ENCODE measurements at places on chromosomes 3 and 15. TPM values are rescaled to one million over a fixed set of nuclear protein-coding genes. Genes with fewer than 3 reads are reported as not detected.

Gene UPK1B
- 4.8 TPM for total RNA-seq

Gene ADCY5
- 0.14 TPM for total RNA-seq

Gene ISG20
- 8.3 TPM for total RNA-seq

Gene A4GNT
- not detected for total RNA-seq

Gene GALNT15
- total RNA-seq: not detected

Gene C2CD4A
- total RNA-seq: not detected

Gene SGO1
- total RNA-seq: 18.9 TPM

Gene KNL1
- 32.8 TPM for total RNA-seq

Gene CLDN16
- total RNA-seq: not detected

DNA sequence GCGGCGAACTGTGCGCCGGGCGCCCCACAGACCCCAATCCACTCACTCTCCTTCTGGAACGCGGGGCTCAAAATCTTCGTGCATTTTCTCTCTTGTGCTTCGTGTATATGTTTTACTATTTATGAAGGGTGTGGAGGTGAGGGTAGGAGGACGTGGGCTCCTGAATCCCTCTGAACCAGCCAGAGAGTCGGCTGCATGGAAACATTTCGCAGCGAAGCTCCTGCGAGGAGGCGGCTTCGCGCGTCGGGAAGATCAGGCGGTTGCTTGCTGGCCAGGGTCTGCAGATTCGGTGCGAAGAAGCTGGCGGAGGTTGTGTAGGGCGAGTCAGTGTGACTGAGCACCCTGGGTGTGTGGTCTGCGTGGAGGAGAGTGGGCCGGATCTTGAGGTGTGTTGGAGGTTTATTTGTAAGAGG is 1.1 kb downstream of the CNTN4 start:
- DNase-seq: no peak

GRCh38 chr15:58490888-58491473 is 59.2 kb downstream of the LIPC start:
- no peak for DNase-seq

- no peak for DNase-seq
These were observed 9.7 kb downstream of the ATP8B4 start for GRCh38 chr15:50109076-50109987.

DNA sequence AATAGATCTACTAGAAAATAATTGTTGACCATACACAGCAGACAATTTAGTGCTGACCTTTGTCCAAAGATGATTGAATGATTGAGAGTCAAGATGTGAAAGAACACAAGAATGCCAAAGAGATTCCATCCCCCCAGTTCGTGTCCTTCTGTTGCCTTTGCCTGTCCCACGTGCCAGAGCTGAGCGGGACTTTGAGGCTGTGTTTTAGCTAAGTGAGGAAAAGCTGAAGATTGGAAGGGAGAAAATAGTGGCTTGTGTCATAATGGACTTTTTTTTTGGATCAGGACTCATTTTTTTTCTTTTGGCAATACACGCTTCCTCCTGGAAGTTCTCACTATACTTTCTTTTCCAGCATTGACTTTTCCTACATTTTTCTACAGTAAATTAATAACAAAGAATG is 206.6 kb upstream of the MDFIC2 start:
- no peak for DNase-seq

DNA sequence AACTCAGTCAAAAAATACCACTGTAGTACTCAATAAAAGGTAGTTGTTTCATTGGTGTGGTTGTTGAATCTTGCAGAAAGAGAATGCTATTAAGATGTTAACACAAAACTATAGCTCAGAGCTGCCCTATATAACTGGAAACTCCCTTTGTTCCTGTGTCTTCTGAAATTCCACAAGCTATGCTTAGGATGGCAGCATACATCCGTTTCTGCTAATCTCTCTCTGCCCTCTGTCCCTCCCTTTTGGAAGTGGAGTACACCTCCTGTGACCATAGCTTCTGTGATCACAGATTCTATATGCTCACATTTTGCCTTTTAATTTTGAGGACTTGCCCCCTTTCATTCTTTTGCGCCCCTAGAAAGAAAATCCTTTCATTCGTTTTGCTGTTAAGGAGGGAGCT is 33.7 kb downstream of the ARPP21 start:
- DNase-seq: no peak

DNA sequence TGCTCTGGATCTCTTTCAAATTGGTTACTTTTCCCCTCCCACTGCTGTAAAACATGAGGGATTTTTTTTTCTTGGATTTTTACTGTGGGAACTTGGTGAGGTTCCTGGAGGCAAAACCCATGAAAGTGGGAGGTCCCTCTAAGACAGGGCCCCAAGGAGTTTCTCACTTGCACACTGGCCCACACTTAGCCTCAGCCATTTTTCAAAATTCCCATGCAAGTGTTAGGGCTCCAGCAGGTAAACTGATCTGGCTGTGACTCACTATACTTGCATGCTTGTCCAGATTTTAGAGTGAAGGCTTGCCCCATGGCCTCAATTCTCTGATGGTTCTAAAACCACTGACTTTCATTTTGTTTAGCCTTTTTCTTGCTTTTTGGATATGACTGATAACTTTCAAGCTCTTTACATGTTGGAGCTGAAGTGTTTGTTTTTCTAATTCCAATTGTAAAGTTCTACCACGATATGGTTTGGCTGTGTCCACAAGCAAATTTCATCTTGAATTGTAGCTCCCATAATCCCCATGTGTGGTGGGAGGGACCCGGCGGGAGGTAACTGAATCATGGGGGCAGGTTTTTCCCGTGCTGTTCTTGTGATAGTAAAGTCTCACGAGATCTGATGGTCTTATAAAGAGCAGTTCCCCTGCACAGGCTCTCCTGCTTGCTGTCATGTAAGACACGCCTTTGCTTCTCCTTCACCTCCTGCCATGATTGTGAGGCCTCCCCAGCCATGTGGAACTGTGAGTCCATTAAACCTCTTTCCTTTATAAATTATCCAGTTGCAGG is 37.7 kb downstream of the MCCC1 start:
- DNase-seq: no peak

GRCh38 chr3:157515398-157515797 is 12.2 kb upstream of the VEPH1 start:
- no peak for DNase-seq

DNA sequence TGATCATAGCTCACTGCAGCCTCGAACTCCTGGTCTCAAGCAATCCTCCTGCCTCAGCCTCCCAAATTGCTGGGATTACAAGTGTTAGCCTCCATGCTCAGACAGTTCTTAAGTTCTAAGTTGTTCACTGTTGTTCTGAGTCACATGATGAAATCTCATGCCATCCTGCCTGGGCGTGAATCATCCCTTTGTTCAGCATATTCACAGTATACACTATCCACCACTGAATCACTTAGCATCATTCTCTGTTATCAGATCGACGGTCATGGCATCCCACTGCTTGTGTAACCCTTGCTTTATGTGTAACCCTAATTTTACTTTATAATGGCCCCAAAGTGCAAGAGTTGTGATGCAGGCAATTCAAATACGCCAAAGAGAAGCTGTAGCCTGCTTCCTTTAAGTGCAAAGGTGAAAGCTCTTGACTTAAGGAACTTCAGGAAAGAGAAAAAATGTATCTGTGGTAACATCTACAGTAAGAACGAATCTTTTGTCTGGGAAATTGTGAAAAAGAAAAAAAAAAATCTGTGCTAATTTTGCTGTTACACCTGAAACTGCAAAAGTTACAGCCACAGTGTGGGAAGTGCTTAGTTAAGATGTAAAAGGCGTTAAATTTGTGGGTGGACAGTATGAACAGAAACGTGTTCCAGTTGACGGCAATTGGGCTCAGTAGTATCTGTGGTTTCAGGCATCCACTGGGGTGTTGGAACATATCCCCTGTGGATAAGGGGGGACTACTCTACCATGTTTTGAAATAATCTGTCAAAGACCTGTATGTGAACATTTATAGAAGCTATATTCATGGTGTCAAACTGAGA is 80.6 kb downstream of the PCOLCE2 start:
- peak; percentile 68 for DNase-seq

DNA sequence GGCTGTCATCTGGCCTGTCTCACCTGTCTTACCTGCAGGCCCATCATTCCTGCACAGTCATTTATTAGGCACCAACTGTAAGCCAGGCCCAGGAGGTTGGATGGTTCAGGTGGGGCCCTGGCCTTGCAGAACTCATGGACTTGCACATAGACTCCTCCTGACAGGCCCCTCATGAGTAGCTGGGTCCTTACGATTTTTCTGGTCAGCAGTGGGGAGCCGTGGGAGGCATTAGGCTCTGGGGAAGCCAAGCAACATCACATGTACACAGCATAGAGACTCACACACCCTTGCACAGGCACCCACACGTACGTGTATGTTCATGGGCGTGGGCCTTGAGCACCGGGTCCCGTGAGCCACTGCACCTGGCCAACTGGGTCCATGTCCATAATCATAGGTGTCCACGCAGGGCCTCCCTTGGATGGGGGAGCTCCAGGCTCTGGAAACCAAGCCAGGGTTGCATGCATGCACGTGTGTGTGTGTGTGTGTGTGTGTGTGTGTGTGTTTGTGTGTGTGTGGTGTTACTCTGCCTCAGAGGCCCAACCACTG is 20.3 kb downstream of the CISH start:
- no peak for DNase-seq

DNA sequence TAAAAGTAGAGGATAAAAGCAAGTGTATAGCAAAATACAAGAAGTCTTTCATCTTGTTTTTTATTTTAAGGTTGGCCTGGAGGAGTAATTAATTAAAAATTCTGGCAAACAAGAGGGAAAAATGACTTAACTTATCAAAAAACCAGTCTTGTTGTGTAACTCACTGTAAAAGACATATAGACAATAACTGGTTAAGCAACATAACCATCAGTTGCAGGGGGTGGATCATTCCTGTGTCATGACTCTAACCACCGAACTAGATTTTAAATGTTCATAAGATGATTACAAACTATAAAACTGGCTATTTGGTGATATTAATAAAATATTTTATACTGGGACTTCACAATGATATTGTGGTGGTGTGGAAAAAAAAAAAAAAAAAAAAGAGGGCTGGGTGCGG is 130.6 kb downstream of the STAG1 start:
- DNase-seq: peak; percentile 56

DNA sequence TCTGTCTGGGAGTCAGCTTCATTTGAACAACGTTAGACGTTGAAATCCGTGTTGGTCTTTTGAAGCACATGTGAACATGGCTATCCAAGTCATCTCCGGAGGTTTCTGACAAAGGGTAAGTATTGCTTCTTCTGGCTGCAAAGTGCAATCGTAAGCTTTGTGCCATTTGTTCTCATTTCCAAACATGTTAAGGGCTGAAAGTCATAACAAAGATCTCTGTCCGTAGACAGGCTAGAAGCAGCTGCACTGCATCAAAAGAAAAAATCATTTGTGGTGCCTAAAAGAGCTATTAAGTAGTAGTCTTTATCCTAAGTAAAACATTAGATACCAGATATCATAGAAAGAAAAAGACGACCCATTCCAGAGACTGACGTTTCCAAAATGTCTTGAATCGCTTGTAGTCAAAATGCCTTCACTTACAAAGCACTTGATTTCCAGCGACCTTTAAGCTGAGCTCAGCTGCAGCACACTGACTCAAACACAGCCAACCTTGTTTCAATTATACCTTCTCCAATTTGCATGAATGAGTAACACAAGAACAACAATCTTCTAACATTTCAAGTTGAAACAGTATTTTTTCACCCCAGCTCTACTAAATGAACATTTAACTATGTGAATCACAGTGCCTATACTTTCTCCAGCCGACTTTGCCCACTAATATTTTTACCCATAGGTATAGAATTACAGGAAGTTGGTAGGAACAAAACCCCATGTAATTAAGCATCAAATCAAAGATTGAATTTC is 76.6 kb downstream of the NEDD4 start:
- DNase-seq: peak; percentile 84

DNA sequence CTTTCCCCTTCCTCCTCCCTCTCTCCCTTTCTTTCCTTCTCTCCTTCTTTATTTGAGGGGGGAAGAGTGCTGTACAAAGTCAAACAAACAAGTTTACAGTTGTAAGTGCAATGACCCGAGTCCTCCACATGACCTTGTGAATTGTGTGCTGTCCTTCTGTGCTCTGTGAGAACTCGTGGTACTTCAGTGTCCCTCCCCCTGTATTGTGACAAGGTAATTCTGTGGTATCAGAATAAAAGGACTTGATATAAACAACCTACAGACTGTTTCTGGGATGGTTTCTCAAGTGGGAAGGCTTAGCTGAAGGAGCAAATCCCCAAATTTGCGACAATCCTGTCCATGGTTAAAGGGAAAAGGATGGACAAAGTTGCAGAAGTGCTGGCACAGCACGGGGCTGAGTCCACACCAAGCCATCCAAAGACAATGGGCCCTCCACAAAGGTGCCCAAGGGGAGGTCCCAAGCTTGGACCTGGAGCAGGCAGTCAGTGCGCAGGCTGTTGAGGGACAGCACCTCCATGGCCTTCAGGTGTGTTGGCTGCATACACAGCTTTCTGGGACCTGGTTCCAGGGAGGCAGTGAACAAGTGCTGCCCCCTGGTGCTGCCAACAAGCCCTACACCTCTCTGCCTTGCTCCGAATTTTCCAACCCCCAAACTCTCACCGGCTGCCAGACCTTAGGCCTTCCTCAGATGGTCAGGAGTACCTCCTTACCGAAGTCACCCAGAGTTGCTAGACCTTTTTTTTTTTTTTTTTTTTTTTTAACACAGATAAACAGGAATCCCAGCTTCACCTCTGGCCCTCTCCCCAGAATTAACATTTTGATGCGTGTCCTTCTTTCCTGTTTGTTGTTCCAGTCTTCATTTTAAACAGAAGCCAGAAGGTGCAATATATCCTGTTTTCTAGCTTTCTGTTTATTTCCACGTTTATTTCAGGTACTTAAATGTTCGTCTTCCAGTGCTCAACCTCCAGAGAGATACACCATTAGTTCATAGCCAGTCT is 2.6 kb upstream of the APEH start:
- DNase-seq: peak; percentile 39

DNA sequence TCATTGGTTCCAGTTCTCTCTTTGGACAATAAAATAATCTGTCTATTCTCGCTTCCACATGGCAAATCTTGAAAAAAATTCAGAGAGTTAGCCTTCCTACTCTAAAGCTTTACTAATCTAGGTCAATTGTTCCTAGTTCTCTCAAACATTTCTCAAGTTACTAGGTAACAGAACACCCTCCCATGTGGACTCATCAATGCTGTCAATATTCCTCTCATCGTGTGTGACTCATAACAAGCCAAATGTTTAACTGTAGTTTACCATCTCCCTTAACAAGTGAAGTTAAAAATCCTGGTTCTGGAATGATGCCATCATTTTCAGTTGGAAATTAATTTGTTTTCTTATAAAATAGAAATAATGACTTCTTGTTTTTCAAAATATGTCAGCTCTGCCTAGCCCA is 438.6 kb downstream of the ROBO1 start:
- DNase-seq: no peak

GRCh38 chr15:45550436-45550835 is 27.9 kb upstream of the SLC30A4 start:
- peak; percentile 50 for DNase-seq

GRCh38 chr3:79410136-79410535 is 357.7 kb downstream of the ROBO1 start:
- DNase-seq: no peak

DNA sequence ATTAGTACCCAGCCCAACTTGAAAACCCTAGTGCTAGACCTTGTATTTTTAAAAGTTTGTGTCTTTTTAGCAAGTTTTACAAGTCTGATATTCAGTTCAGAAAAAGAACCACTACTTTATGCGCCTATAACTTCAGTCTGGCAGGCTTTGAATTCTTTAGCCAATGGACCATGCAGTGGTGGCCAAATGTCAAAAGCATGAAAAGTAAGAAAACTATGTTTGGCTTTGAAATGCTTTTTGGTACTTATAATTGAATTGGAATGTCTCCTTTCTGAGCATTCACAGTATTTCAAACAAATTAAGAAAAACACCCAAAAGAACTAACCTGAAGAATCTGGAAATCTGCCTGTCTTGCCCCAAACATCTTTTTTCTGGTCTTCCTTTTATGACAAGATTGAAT is 12.8 kb downstream of the WDR48 start:
- no peak for DNase-seq

Measured in foreskin keratinocyte (primary cell).